ENCODE measurements at places on chromosomes 13 and 19.

- no peak for DNase-seq
These were observed 57.5 kb downstream of the RAB20 start for GRCh38 chr13:110503979-110504499.

- no peak for DNase-seq
These were observed 316.4 kb downstream of the TEX29 start for GRCh38 chr13:111636804-111637203.

- no peak for DNase-seq
These were observed 3.7 kb downstream of the ZNF85 start for GRCh38 chr19:20926796-20927195.

GRCh38 chr19:3983936-3984583 is 1.2 kb downstream of the EEF2 start:
- peak; percentile 19 for DNase-seq

GRCh38 chr13:36354842-36355623 is 8.8 kb upstream of the SPART start:
- DNase-seq, result no peak

DNA sequence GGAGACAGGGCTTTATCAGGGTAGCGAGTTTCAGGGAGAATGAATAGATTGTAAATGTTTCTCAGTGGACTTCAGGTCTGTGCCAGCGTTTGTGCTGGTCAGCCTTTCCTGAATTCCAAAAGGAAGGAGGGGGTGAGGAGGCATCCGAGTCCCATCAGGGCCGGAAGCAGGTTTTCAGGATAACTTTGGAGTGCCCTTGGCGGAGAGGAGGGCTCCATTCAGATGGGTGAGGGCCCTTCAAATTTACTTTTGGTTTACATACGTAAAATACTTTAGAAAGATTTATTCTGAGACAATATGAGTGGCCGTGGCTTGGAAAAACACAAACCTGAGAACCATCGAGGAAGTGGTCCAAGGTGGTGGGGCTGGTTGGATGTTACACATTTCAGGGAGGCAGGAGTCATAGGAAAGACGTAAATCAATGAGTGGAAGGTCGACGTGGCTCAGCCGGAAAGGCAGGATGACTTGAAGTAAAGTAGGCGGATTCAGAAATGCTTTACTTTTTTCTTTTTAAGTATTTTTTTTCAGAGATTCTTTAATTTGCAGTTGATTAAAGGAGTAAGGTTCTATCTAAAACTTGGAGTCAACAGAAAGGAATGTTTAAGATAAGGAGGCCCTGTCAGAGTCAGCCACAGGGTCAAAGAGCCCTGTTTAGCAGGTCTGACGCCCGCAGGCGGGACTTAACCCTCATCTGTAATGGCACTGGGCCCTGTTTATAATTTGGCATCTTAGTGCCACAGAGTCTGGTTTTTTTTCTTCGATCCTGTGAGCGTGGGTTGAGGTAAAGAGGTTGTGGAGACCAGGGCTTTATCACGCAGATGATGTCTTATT is 32.8 kb downstream of the ATP11A start:
- DNase-seq, result no peak

DNA sequence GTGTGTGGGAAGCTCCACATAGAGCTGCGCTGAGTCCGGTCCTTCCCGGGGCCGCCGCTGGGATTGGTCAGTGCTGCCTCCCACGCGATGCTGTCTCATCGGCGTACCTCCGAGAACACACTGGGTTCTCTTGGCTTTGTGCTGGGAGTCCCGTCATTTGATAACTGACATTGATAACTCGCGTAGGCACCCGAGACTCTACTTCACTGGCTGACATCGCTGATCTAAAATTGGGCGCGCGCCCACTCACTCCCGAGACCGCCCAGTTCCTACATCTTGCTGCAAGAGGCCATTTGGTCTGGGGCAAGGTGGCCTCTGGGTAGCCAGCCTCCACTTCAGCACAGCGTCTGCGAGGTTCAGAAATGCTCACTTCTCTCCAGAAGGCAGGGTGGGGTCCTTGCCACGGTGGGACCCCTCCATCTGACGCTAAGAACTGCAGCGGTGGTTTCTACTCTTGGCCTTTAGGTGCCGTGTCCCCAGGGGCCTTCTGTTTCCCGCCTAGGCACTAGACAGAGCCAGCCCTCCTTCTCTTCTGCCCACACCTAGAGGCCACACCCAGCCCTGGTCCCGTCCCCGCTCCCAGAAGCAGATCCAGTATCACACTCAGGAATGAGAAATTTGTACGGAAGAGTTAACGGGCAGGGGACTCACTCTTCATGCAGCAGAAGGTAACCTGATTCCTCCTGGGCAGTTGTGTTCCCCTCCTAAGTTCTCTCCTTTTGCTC is 40.7 kb upstream of the ATP11A start:
- no peak for DNase-seq

- DNase-seq, result no peak
These were observed 253.8 kb downstream of the DLEU7 start for GRCh38 chr13:50589651-50590054.

- no peak for DNase-seq
These were observed 13.6 kb downstream of the HAS1 start for GRCh38 chr19:51710163-51710562.

- DNase-seq, result no peak
These were observed 88.2 kb downstream of the KCTD12 start for GRCh38 chr13:76798037-76798436.

- no peak for DNase-seq
These were observed 38.6 kb downstream of the TNFRSF19 start for GRCh38 chr13:23608701-23609413.

DNA sequence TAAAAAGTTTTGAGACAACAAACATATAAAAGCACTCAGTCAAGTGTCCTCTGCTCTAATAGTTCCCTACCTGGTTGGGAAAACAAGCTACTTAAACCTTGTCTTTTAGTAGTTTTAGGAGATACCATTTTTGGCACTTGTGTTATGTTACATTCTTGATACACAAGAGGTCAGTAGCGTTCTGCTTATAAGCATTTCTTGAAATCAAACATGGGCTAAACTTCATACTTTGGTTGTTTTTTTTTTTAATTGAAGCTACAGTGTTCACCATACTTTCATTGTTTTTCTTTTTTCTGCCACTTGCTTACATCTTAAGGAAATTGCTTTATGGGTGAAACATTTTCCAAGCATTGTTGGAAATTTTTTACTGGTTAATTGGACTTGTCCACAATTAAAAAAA is 12.9 kb downstream of the NHLRC3 start:
- DNase-seq, result no peak

DNA sequence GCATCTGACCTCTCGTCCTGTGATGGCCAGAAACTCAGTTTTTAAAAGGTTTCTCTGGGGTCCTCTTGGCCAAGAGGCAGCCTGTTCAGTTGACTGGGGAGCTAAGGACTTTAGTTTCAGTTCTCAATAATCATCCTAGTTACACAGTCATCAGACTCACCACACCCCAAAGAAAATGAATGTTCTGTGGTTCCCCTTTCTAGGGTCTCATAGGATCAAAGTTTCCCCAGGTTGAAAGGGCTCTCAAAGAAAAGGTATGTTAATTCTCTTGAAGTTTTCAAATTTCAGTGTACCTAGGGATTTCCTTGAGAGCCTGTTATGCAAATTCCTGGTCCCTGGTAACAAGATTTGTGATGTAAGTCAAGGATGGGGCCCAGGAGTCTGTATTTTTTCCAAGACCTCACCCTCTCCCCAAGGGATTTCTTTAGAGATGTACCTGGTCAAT is 94.9 kb downstream of the FAM216B start:
- DNase-seq, result no peak

GRCh38 chr19:16077984-16078758 is 1.9 kb downstream of the TPM4 start:
- peak; percentile 25 for DNase-seq

DNA sequence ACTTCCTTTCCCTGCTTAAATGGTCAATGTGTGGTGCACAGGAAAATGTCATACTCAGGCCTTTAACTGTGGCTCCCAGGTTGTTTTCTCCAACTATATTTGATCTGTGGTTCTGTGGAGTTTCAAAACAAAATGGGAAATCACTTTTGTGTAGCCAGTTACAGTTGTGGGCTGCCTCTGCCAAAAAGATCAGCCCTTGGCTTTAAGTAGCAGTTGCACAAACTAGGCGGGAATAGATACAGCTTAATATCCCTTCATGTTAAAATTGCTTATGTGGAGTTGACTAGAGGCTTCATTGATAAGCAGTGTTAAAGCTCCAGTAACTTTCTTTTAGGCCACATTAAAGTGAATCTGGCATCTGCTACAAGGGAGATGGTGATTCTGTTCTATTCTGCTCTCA is 284.8 kb downstream of the SHISA2 start:
- no peak for DNase-seq

GRCh38 chr13:97122381-97122996 is 99.6 kb upstream of the MBNL2 start:
- no peak for DNase-seq

DNA sequence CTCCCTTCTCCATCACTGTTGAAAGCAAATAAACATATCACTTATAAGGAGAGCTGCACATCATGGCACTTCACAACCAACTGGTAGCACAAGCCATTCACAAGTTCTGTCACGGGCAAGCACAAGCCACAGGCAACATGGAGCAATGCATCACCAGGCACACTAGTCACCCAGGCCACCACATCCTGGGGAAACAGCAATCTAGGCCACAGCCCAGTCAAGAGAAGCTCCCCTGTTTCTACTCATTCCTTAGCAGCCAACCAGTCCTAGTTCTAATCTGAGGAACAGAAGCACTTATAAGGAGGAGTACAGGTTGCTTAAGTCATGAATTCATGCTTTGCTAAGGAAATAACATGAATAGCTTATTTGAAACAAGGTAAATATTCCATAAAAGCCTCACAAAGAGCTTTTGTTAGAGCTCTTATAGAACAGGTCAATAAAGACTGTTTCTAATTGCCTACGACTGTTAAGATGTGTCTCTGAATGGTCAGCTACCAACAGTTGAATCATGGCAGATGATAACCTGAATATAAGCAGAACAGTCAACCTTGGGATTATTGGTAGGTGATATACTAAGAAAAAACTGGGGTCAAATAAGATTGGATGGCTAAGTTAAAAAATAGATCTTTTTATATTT is 169.0 kb downstream of the TBC1D4 start:
- DNase-seq, result peak; percentile 50

GRCh38 chr13:51684076-51684475 is 99.8 kb downstream of the WDFY2 start:
- no peak for DNase-seq

DNA sequence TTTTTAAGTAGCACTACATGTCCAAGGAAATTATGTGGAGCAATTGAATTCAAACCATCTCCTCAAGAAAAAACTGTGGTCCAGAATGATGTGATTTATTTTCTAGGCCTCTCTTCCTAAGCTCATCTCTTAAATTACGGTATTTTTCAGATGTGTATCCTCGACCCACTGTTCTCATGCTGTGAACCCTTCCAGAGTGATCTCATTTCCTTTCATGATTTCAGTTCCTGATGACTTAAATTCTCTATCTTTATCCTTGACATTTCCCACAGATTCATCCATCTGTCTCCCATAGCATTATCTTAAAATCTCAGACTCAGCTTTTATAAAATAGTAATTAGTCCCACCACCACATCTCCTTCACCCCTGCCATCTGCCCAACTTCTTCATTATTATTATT is 117.6 kb upstream of the SPRY2 start:
- no peak for DNase-seq

- no peak for DNase-seq
These were observed 45.7 kb upstream of the CCNE1 start for GRCh38 chr19:29766100-29766499.

DNA sequence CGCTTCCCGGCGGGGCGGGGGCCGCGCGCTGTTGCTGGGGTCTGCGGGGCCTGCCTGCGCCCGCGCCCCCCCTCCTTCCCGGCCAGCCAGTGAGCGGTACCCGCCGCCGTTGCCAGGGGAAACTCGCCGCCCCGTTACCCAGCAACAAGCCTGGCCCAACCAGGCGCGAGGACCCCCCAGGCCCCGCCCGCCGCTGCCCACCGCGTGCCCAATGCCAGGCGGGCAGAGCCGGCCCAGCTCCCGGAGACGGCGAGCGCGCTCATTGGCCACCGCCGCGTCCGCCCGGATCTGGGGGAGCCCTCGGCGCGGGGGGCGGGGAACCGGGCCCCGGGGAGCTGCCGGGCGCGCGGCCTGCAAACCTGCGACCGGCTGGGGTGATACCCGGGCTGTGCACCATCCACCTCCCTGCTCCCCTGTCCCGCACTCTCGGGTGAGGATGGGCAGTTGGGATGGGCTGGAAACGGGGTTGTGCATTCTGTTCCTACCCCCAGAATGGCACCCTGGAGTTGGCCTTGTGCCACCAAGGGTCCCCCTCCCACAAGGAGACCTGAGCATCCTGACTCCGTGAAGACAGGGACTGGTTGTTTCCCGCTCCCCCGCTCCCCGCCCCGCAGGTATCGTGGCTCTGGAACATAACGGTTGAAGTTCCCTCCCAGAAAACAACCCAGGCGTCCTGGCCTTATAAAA is 8.8 kb upstream of the BBC3 start:
- DNase-seq, result peak; percentile 53

- no peak for DNase-seq
These were observed 16.3 kb downstream of the LEUTX start for GRCh38 chr19:39795001-39795400.

GRCh38 chr19:38784224-38784623 is 4.8 kb upstream of the LGALS7B start:
- no peak for DNase-seq

DNA sequence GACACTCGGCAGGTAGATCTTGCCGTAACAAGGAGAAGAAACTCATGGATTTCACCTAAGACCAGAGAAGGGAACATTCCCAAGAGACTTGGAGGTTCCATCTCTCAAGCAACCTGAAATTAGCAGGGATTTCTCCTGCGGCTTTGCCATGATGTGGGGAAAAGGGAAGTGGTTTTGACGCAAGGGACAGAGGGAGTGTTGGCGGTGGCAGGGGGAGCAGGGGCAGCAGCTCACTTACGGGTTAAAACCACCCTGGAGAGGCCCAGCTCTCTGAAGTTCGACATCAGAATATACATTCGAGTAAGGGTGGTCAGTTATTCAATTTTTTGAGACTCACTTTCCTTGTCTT is 76.1 kb upstream of the POMP start:
- DNase-seq, result no peak

GRCh38 chr13:83765796-83766195 is 116.5 kb downstream of the SLITRK1 start:
- no peak for DNase-seq

DNA sequence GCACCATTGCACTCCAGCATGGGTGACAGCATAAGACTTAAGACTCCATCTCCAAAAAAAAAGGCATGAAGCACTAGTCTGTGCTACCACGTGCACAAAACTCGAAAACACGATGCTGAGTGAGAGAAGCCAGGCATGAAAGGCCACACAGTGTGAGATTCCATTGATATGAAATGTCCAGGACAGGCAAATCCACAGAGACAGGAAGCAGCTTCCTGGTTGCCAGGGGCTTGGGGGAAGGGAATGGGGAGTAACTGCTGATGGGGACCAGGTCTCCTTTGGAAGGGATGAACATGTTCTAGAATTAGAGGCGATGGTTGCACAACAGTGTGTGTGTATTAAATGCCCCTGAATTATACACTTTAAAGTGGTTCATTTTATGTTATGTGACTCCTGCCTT is 15.9 kb upstream of the JUND start:
- DNase-seq, result no peak

GRCh38 chr13:23915308-23915707 is 18.0 kb upstream of the C1QTNF9B start:
- DNase-seq, result no peak

All from stimulated activated CD4-positive, alpha-beta T cell treated with anti-CD3 and anti-CD28 coated beads, Interleukin-4, amount 100 ng/mL, for 24 hours (primary cell).